A549 (cell line): ENCODE measurements at places on chromosomes 7 and 10. TPM values are rescaled to one million over a fixed set of nuclear protein-coding genes. Genes with fewer than 3 reads are reported as not detected.
A peak's percentile ranks its signal among the peaks of the same experiment; 100 is the strongest.

TEX36 gene
- polyA plus RNA-seq = not detected in 3 replicates

- DNase-seq = no peak
These were observed 92.2 kb downstream of the GATA3 start for GRCh38 chr10:8146650-8147049.

DNA sequence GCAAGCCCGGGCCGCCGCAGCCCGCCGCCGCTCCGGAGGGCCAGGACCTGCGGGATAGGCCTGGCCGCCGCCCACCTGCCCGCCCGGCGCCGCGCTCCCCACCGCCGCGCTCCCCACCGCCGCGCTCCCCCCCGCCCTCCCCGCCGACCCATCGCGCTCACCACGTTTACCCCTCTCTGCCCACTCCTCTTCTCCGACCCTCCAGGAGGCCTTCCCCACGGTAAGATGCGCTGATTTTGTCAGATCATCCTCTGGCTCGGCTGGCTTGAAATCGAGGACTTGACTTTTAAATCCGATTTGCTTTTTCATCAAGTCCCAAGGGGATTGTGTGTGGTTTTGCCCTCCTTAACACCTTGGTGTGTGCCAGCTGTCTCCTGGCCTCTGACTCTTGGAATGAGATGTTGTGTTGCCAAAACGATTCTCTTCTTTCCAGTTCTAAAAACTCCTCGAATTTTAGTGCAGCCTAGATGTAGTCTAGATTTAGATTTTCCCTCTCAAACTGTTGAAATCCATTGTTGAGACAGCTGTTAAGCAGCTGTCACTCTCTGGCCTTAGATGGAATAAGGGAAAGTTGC, 738 bp downstream of the POM121 start:
- no peak for DNase-seq

- peak; percentile 98 for DNase-seq
These were observed 101.8 kb upstream of the MKLN1 start for GRCh38 chr7:131225619-131226513.

DNA sequence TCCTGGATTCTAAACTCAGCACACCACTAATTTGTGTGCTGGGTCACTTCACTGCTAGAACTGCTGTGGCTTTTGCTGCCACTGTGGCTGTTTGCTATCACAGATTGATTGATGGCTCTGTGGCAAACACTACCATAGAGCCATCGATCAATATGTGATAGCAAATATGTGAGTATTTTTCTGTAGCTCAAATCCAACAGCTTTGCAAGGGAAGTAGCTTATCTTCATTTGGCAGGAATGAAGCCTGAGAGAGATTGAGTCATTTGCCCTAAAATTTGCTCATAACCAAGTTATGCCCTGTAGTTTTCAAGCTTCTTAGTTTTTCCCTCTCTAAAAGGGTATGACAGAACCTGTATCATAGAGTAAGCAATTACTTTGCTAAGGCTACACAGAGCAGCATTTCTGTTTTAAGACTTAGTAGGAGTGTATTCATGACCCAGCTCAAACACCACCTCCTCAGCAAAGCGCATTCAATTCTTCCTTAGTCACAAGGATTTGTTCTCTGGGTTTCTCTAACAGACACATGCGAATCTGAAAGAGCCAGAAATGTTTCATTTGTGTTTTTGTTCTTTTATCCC, 43.1 kb downstream of the MINPP1 start:
- no peak for DNase-seq

DNA sequence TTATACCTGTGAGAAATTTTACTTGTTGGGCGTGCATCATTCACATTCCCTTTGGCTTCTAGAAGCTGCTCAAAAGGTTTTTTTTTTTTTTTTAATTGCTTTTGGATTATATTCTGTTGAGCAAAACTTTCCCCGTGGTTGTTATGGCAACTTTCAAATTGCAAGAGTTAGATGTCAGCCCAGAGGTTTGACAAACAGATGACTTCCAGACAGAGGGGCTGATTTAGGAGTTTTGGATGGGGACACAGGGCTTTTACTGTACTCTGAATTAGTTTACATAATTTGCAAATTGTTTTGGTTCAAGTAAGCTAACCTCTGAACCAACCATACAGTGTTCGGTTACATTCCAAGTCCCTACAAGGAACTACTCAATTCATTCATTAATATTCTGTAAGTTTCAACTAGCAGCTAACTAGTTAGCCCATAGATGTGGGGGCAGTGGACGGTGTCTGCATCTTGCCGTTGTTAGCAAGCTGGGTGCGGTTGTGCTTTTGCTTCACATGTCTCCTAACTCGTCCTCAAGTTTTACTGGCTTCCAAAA, 66.4 kb upstream of the JAZF1 start:
- no peak for DNase-seq

GRCh38 chr10:6309816-6310215, 107.1 kb downstream of the PFKFB3 start:
- no peak for DNase-seq

DNA sequence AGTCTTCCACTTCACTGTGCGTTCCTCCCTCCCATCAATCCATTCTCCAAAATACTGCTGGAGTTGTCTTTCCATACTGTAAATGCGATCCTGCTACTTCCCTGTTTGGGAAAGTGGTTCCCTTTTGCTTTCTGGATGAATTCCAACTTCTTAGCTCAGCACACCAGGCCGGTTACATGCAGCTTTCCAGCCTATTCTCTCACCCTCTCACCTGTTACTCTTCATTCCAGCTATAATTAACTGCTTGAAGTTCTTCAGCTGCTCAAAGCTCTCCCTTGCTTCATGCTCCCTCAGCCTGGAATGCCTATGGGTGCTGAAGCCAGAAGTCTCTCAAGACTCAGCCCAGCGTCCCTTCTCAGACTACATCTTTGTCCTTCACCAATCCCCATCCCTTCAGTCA, 6.0 kb upstream of the ZNRF2 start:
- no peak for DNase-seq

DNA sequence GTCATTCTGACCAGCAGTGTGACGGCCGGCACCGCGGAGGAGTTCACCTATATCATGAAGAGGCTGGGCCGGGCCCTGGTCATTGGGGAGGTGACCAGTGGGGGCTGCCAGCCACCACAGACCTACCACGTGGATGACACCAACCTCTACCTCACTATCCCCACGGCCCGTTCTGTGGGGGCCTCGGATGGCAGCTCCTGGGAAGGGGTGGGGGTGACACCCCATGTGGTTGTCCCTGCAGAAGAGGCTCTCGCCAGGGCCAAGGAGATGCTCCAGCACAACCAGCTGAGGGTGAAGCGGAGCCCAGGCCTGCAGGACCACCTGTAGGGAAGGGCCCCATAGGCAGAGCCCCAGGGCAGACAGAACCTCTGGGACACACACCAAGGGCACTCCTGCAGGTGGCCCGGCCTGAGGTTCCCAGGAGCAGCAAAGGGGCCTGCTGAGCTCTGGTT, 9.0 kb downstream of the RBP3 start:
- no peak for DNase-seq

LRRC18 gene
- not detected in 3 replicates for polyA plus RNA-seq

DNA sequence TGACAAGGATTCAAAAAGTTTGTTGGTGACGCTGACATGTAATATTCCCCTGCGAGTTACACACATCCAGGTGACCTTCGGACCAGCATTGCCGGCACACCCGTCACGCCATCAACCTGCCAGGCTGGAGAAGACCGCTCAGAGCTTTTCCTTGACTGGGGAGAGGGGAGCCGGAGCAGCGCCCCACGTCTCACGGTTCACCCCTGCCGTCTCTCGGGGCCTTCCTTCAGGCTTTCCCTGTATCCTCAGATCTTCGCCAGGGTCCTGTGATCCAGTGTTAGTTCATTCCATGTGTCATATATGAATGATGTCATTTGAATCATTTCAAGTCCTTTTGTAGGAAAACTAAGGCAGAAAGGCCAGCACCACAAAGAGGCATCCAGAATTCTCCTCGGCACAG, 127.8 kb downstream of the MGMT start:
- no peak for DNase-seq

DNA sequence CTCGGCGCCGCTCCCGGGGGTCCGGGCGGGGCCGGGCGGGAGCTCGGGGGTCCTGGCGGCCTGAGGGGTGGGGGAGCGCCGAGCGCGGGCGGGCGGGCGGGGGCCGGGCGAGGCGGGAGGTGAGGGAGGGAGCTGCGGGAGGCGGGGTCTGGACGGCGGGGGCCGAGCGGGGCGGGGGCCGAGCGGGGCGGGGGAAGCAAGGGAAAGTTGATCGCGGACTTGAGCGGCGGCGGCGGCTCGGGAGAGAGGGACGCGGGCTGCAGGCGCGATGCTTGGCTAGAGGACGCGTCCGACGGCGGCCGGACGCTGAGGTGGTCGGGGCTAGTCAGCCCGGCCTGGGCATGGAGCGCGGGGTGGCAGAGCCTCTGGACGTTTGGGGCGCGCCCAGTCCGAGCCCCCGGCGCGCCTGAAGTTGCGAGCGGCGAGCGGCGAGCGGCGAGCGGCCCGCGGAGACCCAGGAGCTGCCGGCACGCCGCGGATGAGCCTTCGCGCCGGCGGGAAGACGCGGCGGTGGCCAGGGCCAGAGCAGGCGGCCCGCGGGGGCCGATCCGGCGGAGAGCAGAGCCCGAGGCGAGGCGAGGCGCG, at the start of gene CDH23:
Gene CDH23 (plus strand): TSS at position 210 of the 585 bp plus-strand sequence. CDS start 42,912 bp downstream, outside the sequence.
- peak; percentile 54 for DNase-seq

GRCh38 chr10:68218786-68219185, 13.1 kb downstream of the ATOH7 start:
- DNase-seq = no peak

DNA sequence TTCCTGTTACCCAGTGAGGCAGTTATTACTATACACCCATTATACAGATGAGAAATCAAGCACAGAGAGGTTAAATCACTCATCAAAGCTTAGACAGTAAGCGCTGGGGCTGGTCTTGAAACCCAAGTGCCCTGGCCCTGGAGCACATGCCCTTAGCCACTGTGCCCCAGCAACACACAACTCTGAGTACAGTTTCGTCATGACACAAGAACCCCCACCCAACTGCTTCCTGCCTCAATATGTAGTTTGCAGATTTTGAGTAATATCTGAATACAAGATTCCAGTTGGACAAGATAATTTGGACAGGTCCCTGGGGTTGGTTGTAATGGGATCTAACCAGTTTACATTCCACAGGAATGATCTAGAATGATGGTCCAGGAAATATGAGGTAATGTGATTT, 62.8 kb downstream of the SH3PXD2A start:
- DNase-seq = no peak

GRCh38 chr10:18313626-18314025, 173.4 kb downstream of the CACNB2 start:
- DNase-seq = no peak
